NCI-H146 (cell line): ENCODE measurements at places on chromosomes 2 and 18.

DNA sequence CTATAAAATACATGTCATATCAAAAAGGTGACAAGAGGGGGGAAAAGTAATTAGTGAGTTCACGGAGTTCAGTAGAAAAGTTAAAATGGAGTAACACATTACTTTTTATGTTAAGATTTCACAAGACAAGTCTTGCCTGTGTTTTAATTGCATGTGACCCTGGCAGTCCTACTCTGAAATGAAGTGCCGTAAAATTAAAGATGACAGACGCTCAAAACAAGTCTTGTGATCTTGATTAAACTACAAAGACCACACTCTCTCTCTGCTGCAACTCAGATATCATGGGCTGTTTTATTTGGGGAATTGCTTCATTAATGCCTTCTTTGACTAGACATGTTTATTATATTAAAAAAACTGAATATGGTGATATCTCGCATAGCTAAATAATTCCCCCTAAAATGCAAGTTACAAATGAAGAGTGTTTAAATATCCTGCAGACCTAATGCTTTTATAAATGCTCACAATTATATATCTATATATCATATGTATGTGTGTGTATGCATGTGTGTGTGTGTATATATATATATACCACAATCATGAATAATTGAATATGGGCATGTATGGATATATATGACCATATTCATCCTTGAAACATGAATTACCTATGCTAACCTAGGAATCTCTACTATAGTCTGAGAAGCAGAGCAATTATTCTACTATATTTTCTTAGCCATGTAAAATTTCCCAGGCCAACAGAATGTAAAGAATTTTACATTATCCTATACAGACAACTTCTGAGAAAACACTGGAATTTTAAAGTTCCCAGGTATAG lies 647.5 kb downstream of the ARHGAP15 start:
- no peak for DNase-seq

DNA sequence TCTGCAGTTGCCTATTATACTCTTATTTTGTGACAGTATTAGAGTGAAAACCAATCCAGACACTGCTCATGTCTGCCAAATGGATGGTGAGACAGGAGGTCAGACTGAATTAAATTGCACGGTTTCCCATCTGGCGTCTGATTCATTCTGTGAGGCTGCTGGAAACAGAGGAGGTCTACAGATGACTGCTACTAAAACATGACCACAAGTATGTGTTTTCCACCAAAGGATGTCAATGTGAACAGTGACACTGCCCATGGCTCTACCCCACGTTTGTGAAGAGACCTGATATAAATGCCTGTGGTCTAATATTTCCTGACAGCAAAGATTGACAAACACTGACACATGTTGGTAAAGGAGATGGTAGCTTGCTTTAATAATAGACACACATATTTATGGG lies 104.3 kb upstream of the ST6GAL2 start:
- no peak for DNase-seq

DNA sequence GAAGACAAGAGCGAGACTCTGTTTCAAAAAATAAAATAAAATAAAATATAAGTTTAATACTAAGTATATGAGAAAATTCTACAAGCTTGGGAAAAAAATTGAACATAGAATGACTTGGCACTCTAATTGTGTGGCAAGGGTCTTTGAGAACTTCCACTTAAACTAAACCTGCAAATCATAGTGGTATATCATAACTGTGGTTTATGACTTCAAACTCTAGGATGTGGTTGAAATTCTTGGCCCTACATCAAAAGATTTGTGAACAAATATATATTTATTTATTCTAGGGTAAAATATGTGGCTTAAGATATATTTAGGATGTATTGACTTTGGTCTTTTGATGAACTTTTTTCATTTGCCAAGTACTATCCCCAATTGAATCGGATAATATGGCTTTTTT lies 3.1 kb upstream of the FAM171B start:
- DNase-seq: no peak

GRCh38 chr2:134129900-134130537 lies 123.9 kb upstream of the MGAT5 start:
- no peak for DNase-seq

- no peak for DNase-seq
Observed at GRCh38 chr18:37694516-37694915, 128.9 kb upstream of the CELF4 start.
